GM18507 (cell line): ENCODE measurements at places on chromosomes 7 and 10.
A peak's percentile ranks its signal among the peaks of the same experiment; 100 is the strongest.

GRCh38 chr10:513393-513792 lies 176.1 kb downstream of the DIP2C start:
- DNase-seq, result peak; percentile 38

- DNase-seq, result no peak
Observed at GRCh38 chr7:81478664-81479063, 291.2 kb downstream of the HGF start.

GRCh38 chr10:75939541-75939940 lies 508.1 kb downstream of the LRMDA start:
- no peak for DNase-seq

- no peak for DNase-seq
Observed at GRCh38 chr7:108838198-108838597, 268.5 kb downstream of the DNAJB9 start.

GRCh38 chr7:84591897-84592296 lies 397.3 kb upstream of the SEMA3A start:
- no peak for DNase-seq

- DNase-seq, result no peak
Observed at GRCh38 chr7:43390576-43390975, 192.3 kb upstream of the STK17A start.

DNA sequence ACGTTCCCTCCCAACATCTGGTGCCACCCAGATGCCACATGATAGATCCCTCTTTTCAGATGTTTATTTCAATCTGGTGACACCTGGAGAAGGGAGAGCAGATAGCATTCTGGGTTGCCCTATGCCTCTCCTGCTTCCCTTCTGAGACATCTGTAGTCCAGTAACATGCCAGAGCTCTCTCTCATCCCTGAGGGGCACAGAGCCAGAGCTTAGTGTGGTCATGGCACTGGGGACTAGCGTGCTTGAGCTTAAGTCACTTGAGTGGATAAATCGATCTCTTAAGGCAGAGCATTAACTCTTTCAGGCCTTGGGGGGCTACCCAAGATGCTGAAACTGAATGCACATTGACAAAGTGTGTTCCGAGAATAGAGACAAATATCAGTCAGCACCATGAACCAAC lies 47.9 kb downstream of the WNT2 start:
- DNase-seq, result no peak

GRCh38 chr7:130276796-130277762 lies 10.4 kb downstream of the CPA2 start:
- no peak for DNase-seq

DNA sequence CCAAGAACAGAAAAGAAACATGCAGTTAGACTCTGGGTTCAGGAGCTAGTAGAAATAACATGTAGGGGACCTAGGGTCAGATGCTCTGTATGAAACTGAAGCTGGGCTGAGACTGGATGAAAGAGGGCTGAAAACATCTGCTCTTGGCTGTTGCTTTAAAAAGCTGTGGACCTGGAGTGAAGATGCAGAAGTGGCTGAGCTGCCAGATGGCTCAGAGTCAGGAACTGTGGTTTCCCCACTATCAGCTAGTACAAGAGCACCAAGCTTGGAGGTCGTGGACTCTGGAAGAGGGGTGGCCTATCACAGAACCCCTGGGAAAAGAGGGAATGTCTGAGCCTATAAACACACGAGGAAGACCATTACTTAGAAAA lies 5.9 kb downstream of the ADK start:
- no peak for DNase-seq

GRCh38 chr7:5635006-5635405 lies 146.5 kb downstream of the RNF216 start:
- no peak for DNase-seq

DNA sequence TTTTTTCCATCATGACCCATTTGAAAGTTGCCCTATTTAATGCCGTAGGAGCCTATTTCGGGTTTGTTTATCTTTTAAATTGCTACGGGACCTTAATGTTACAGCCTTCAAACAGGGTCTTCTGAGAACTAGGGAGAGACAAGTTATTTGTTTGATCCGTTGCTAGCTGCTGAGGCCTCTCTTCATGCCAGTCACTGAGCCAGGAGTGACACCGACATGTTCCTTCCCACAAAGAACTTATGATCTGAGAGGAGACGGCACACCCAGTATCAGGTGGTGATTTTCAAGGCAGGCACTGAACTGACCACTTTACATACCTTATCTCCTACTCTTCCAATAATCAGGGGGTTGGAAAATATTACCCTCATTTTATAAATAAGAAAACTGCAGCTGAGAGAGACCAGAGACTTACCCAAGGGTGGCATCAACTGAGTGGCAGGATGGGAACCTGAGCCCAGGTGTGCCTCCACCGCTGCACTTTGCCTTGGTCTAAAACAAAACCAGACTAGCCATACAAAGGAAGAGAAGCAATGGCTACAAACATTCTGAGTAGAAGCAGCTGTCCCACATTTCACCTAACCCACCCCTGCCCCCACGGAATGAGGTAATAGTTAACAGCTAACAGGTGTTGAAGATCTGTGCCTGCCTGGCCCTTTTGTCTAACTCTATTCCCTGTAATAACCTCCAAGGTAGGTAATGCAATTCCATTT lies 40.5 kb downstream of the PPP1R3C start:
- no peak for DNase-seq

GRCh38 chr7:11935905-11936304 lies 103.9 kb upstream of the THSD7A start:
- no peak for DNase-seq

DNA sequence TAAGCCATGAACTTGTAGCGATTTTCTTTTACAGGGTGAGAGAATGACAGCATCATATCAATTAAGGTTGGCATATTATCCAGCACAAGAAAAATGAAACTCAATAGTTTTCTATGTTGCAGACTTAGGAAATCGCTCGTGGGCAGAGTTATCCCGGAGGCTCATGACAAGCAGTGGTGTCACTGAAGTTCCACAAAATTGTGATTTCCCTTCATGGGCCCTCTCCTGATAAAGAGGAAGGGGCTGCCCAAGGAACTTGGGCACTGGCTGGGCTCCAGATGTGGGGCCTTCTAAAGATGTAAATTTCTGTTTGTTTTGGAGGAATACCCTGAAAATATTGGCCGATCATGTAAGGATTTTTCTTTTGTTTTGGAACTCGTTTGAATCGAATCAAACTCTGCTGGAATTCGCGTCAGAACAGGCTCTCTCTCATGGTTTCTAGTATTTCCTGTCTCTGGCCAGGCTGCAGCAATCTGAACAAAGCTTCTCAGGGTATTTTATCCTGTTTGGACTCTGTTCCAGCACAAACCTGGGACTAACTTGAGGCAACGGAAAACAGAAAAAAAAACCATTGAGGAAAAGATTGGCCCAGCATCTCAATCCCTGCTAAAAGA lies 340.6 kb upstream of the NRP1 start:
- no peak for DNase-seq

GRCh38 chr10:5818894-5819293 lies 5.7 kb upstream of the GDI2 start:
- no peak for DNase-seq

DNA sequence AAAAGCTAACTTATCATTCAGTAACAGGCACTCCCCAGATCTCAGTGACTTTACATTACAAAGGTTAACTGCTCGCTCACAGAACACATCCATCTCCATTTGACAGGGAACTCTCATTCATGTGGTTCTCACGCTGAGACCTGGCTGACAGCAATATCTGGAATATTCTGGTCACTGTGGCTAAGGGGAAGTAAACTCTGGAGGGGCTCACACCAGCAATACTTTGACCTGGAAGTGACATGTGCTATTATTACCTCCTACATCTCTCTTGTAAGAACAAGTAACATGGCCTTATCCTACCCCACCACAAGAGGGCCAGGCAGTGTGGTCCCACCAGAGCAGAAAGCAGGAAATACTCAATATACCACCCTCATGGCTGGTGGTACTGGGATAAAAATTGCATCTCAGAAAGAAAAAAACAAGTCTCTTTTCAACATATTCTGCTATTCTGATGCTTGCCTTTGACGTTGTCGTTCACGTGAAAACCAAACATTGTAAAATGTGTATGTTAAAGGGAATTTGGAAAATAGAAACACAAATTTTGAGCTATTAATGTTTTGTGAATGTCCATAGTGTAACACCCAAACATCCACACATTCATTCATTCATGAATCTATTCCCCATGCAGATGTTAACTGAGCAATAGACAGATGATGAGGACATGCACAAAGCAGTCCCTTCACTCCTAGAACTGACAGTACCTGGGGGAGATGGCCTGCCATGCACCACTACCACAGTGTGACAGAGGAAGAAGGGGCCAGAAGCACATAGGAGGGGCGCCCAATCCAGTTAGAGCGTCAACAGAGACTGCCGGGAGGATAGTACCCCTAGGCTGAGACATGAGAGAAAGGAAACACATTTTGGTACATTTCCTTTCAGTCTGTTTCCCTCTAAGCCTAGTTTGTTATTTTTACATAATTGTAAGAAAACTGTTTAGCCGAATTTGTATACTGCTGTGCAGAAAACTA lies 166.0 kb upstream of the SP4 start:
- peak; percentile 17 for DNase-seq

GRCh38 chr7:1920881-1921280 lies 250.8 kb downstream of the ELFN1 start:
- DNase-seq, result no peak

GRCh38 chr10:127928021-127928806 lies 21.3 kb downstream of the PTPRE start:
- DNase-seq, result no peak

DNA sequence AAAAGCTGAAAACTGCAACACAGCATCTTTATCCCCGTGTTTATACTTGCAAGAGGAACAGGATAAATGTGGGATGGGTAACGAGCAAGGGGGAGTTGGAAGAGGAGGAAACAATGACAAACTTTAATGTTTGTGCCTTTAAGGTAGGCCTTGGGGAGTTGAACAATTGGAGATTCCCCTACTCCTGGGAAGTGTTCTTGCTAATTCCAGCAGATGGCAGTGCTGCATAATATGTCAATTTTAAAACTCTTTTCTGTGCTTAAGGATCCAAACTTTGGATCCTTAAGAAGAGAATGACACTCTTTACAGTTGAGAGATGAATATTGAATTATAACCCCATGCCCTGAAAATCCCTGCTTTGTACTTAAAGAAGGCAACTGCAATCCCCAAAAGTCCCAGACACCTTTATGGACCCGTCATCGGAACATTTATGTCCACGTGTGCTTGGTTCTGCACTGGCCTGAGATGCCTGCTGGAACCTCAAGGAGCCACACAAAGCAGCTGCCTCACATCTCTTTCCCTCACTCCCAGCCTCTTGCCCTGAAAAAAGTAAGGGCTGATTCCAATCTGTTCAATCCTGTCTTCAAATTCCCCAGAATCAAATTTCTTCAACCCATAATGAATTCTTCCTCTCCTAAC lies 12.0 kb downstream of the IFIT5 start:
- no peak for DNase-seq

DNA sequence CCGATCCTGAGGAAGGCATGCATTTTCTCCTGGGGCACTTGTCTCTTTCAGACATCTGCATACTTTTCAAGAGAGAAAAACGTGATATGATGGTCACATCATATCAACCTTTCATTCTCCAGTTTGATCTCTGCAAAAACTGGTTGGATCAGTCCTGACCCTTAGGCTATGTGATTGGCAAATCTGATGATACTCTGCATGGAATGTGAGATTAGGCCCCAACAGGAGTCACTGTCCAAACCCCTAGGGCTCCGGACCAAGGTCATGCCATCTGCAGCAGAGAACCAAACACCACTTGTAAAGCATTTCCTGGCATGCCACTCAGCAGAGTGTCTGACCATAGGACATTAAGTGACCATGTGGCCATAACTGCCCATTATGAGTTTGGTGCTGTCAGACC lies 8.6 kb downstream of the GCK start:
- no peak for DNase-seq

GRCh38 chr7:84509522-84509921 lies 314.9 kb upstream of the SEMA3A start:
- no peak for DNase-seq

DNA sequence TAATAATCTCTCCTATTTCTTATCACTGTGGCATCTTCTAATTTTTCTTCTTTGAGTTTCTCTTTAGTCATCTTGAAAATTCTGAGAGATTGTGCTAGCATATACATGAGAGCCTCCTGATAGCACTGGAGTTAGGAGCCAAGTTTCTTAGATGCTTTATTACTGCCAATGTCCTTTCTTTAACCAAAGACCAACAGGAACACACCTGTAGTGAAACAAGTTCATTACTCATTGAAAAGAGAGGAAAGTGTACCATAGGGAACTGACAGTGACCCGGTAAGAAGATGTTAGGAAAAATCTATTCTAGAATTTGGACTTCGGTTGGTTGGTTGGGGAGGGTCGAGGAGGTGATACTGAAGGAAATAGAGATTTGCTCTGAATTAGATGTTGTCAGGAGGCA lies 27.1 kb upstream of the CD36 start:
- DNase-seq, result no peak

DNA sequence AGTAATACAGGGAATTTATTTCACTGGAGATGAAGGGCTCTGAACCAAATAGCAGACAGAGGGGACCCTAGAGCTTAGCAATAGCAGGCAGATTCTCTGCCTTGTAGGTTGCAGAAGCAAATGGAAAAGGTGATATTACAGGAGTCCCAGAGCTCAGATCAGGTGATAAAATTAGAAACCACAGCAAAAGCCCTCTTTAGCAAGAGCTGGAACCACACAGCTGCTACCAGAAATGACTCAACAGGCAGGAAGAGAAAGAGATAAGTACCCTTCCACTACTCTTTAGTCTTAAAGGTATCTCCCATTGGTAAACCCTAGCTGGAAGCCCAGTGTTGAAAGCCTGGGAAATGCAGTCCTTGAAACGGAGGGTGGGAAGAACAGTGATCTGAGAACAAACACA lies 535.6 kb upstream of the GHITM start:
- DNase-seq, result no peak

GRCh38 chr7:2007551-2007950 lies 225.2 kb downstream of the MAD1L1 start:
- DNase-seq, result no peak

DNA sequence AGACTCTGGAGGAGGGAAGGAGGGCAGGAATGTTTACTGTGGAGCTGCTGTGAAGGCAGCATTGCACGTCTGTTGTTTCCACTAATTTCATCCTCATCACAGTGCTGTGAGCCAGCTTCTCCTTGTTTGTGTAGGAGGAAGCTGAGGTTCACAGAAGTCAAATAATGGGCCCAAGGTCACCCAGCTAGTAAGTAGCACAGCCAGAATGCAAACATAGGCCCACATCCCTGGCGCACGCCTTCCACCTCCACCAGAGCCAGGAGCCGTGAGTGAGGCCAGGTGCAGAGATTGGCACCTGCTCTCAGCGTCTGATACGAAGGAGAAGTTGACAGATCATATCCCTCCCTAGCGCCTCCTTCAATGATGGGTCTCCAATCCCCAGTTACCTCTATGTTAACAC lies 93.6 kb downstream of the HTR5A start:
- DNase-seq, result no peak

- no peak for DNase-seq
Observed at GRCh38 chr7:131880078-131880477, 323.6 kb upstream of the PODXL start.

DNA sequence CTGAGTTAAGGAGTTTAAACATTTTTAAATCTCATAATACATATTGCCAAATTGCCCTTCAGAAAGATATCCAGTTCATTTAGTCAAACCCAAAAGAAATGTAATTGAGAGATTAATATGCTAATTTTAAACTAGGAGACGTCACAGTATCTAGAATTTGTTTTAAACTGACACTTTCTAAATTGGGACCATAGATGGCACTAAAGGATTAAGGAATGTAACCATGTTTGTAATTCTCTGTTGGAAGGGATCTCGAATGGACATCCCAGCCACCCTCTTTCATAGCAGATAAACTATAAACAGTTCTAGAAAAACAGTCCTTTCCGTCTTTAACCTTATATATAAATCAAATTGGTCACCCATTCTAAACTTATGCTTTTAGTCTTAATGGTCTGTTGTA lies 30.0 kb upstream of the SAMD9L start:
- no peak for DNase-seq

GRCh38 chr10:33739031-33739430 lies 404.6 kb upstream of the NRP1 start:
- no peak for DNase-seq
